ENCODE measurements at places on chromosomes 2 and 18.
A peak's percentile ranks its signal among the peaks of the same experiment; 100 is the strongest.

DNA sequence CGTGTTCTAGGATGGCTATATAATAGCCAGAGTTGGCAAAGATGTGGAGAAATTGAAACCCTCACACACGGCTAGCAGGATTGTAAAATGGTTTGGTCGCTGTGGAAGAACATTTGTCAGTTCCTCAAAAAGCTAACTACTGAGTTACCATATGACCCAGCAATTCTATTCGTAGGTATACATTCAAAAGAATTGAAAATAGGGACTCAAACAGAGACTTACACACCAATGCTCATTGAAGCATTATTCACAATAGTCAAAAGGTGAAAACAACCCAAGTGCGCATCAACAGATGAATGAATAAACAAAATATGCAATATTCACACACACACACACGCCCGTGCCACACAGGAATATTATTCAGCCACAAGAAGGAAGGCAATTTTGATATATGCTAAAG, 98.7 kb downstream of the PLA2R1 start:
- DNase-seq, result no peak

GRCh38 chr2:102033750-102034682, 42.3 kb downstream of the IL1R2 start:
- DNase-seq, result no peak

DNA sequence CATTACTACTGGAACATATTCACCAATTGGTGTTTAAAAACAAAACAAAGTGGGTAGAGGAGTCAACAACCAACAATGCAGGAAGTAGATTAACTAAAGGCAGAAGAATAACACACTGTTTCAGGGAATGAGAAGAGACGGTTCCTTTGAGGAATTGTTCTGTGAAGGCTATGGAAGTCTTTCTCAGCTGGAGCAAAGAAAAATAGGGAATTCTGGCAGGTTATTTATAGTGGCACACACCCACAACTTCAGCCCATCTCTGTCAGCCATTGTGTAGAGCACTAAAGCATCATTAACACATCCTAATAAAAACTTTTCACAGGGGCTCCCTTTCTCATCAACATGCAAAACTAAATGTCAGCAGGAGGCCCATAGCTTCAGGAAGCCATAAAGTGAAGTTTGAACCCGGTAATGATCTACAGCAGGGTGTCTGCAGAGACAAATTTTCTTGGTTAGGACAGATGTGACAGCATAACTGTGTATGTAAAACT, 113.6 kb downstream of the CDH2 start:
- no peak for DNase-seq

DNA sequence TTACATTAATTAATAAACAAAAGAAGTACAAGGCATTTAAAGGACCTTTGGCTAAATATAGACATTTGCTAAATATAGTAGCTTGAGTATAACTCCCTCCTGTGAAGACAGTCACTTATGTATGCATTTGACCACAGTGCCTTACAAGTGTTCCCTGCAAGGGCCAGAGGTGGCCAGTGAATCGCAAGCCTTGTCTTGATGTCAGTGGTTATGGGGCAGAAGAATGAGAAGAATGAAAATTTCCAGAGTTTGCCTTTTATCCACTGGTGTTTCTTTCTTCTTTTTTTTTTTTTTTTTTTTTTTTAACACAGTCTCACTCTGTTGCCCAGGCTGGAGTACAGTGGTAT, 1.8 kb downstream of the LRRFIP1 start:
- DNase-seq, result no peak

DNA sequence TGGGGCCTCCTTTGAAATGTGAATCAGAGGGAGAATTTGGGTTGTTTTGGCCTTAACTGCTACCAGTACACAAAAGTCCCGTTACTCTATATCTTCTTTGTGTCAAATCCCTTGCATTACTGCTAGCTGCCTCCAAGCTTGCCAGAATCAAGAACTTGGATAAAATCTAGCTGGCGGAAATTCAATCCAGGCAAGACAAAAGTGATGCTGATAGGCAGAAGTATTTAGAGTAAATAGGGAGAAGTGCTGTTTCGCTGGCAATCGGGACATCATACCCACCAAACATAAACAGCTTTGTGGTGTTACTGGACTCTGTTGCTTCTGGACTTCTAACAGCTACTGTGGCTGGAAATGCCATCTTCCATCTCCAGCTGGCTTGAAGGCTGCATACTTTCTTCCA, 2.5 kb downstream of the IFIH1 start:
- no peak for DNase-seq

DNA sequence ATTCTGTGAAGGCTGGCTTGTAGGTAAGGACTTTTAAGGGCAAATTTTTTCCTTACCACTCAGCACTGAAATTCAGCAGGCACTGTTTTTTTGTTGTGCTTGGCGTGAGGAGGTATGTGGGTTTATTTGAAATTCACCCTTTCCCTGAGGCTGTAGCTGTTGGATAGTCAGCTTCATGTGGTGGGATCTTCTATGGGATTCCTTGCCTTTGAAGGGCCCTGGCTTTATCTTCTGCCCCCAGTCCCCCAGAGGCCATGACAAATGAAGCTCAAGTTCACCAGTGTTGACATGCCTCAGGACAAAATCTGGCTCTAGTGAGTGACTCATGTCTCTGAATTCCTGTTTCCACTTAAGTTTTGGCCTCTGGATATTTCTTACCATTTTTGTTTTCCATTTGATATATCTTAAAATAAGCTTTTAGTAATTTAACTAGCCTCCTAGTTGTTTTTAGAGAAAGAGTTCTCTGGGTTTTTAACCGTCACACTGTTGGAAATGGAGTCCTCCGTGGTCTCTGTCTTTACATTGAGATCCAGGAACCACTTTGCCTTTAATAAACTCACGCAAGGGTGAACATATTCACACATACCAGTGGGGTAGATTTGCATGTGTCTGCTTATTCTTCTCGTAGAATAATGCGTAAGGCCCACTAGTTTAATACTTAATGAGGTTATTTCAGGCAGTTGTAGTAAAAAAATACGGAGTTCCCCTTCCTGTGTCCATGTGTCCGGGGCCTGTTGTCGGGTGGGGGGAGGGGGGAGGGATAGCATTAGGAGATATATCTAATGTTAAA, 211.1 kb upstream of the FAM98A start:
- DNase-seq, result no peak

DNA sequence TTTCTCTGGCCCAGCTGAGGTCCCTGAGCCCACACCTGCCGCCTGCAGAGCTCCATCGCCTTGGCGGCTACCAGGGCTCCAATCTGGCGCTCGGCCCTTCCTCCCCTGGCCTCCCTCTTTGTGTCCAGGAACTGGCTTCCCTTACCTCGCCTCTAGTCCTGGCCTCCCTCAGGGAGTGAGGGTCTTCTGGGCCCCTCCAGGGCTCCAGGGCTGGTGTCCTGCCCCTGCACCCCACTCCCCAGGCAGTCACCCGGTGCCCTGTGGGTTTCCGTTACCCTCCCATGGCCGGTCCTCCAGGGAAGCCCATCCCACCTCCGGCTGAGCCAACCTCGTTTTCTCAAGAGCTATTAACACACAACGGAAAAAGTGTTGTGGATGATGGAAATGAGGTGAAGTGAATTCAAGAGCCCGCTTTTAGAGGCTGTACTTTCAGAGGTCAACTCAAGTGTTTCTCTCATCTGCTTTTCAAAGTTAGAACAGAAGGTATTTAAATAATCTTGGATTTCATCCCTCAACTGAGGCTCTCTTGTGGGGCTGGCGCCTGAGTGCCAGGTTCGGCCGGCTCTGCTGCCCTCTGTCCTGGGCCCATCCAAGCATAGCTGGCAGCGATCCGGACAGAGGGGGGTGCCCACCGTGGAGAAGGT, 131.9 kb downstream of the ASB1 start:
- DNase-seq, result no peak

- peak; percentile 21 for DNase-seq
These were observed 137.5 kb downstream of the TPO start for GRCh38 chr2:1550658-1551316.

- no peak for DNase-seq
These were observed 301.0 kb downstream of the STK39 start for GRCh38 chr2:167946441-167946841.

- no peak for DNase-seq
These were observed 200.3 kb upstream of the ID2 start for GRCh38 chr2:8481463-8482009.

GRCh38 chr2:64860276-64860885, 128.8 kb upstream of the SLC1A4 start:
- peak; percentile 6 for DNase-seq

DNA sequence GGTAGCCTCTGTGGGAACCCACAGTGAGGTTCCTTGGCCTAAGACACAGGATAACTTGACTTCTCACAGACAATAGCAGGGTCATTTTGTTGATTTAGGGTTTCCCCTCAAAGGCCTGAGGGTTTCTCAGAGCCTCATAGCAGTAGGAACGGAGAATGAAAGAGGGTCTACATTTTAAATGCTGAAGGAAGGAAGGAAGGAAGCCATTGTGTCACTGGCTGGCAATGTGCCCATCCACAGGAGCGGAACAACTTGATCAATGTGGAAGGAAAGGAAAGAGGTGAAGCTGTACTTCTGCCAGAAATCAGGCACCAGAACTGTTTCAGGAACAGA, 5.1 kb downstream of the IL1B start:
- DNase-seq, result no peak

GRCh38 chr18:79790996-79791972, 6.5 kb upstream of the KCNG2 start:
- DNase-seq, result no peak

- no peak for DNase-seq
These were observed 68.8 kb upstream of the CDC42EP3 start for GRCh38 chr2:37740164-37740739.

DNA sequence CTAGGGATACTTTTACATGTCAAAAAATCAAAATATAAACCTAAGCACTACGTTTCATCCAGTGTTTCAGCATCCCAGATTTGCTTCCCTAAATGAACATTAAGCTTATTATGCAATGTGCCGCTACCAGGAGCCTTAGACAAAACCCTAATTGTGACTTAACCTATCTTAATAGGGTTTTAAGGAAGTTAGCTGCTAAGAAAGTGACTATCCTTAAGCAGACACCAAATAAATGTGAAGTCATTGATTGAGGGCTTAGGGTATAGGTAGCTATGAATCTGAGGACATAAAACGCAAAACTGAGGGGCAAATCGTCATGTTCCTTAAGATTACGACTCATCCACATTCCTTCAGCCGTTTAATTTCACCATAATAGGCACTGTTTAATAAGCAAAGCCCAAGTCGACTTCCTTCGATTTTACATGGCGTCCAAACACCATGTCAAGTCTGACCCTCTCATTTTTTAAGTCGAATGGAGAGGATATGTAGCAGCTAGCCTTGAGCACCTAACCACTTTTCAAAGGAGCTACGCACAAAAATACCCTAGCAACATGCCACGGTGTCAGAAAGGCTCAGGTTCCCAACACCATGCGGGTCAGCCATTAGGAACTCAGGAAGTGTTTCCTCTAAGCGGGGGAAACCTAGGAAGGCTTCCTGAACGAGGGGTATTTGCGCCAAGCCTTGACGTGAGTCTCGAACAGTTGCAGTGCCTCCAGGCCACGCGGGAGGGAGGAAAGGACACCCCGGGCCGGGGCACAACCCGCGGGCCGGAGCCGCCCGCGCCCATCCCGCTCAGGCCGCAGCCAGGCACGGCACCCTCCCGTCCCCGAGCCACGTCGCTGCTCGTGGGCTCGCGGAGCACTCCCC, 1.0 kb downstream of the HDLBP start:
- DNase-seq, result no peak

DNA sequence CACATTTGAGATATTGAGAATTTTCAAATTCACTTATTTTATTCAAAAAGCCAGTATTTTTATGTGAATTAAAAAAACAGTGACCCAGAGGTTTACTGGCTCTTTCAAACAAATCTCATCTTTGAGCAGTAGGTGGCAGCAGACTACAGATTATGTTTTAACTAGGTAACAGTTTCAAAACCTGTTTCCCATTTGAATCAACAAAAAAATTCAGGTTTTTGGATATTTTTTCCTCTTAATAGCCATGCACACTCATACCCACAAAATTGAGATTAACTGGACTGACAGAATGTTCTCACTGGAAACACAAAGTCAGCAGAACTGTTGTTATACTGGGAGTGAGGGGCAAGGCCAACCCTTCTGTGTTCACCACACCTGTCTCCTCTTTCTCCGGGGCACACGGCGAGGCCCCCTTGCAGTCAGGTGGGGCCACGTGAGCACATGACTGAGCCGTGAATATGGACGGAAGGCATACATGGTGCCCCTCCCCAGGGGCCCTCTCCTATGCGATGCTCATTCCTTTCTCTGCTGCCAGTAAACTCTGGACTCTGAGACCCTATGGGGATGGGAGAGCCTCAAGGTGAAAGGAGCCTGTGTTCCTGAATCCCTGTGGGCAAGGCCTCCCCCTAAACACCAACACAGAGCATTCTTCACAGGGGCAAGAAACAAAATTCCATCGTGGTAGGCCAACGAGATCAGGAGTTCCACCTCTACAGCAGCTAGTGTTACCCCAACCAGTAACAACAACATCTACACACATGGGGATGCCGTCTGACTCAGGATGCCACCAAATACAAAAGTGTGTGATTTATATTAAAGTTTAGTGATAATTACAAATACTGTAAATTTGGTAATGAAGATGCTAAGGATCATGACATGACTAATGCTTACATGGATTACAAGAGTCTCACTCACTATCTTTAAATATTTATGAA, 80.4 kb downstream of the LPIN2 start:
- no peak for DNase-seq

DNA sequence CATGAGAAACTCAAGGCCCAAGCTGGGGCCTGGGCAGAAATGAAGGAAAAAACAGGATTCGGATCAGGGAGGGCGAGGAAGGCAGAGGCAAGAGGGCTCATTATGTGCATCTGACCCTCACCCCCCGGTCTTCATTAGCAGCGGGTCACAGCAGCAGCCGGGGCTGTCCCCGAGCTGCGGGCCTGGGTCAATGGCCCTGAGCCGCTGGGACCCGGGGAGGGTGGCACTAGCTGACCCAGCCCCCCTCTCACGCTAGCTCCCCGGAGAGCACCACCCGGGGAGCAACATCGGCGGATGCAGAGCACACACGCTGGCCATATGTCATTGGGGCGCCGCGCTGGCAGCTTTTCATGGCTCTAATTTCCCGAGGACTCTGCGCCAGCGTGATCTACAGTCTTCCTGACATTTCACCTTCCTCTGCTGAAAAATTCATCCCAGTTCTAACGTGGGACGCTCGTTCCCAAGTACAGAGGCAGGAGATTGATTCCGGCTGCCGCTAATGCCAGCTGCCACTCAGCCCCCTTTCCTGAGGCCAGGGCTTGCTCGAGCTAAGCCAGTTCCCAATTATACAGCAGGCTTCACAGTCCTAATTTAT, 63.7 kb downstream of the EIPR1 start:
- DNase-seq, result no peak

DNA sequence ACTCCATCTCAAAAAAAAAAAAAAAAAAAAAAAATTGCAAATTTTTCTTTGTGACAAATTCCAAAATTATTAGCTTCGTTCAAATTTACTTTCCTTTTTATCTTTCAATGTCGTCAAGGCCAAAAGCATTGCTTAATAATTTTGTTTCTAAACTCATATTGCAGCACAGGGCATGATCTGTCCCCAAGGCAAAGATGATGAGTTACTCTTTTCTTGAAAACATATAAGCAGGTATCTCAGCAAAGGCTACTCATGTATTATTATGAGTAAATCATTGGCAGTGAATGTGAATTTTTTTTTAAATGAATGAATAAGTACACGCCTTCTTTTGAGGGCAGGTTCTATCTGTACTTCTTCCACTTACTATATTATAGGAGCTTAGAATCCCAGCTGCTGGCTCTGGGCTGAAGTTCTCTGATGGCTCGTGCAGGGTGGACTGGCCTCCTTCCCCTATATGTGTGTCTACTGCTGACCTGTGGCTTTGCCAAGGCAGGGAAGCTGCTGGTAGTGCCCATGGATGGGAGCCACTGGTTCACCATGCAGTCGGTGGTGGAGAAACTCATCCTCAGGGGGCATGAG, at the start of gene UGT1A7:
Gene UGT1A7 (plus strand): TSS at position 381 of the 579 bp plus-strand sequence. CDS start 37 bp downstream, at position 418.
- no peak for DNase-seq
